Stimulated activated CD8-positive, alpha-beta memory T cell treated with anti-CD3 and anti-CD28 coated beads, Interleukin-15, amount 100 ng/mL, for 24 hours (primary cell): ENCODE measurements at places on chromosomes 7 and 10.

- DNase-seq = no peak
Observed at GRCh38 chr7:122790591-122790990, 87.9 kb upstream of the RNF148 start.

DNA sequence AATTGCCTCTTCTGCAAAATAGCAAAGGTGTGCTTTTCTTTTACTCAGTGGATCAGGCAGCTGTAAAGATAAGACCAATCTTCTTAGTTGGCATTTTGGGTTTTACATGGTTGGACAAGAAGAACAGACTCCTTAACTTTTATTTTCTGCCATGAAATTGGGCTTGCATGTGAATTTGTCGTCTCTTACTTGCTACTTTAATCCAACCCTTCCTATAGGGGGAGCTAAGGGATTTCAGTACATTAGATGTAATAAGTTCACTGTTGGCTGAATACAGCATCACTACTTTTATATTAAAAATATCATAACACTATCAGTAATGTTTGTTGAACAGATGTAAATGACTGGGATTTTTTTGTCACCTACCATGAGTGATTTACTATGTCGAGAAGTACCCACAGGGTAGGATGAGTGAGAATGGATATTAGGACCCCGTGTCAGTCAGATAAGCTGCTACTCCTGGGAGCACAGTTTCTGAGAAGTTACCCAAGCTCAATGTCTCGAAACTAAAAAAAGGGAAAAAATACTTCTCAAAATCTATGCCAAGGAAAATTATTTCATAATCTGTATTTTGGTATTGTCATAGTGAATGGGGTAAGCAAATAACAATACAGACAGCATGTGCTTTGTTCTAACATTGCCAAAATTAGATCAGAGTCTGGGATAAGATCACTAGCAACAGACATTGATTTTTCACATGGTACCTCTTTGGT is 127.4 kb upstream of the AGR3 start:
- no peak for DNase-seq

GRCh38 chr10:26528715-26529393 is 90.7 kb downstream of the APBB1IP start:
- no peak for DNase-seq

DNA sequence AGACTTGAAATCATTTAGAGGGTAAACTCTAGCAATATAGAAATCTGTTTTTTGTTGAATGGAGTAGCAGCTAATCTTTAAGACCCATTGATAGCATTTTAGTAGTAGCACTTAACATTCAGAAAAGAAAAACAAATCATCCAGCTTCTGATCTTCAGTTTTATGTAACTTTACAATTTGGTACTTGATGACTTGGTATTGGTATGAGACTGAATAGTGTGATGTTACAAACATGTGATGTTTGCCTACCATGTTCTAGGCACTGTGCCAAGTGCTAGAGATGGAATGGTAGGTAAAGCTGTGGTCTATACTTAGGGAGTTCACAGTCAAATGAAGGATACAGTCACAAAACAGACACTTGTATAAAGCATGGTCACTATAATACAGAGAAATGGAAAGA is 21.3 kb downstream of the ZEB1 start:
- no peak for DNase-seq

DNA sequence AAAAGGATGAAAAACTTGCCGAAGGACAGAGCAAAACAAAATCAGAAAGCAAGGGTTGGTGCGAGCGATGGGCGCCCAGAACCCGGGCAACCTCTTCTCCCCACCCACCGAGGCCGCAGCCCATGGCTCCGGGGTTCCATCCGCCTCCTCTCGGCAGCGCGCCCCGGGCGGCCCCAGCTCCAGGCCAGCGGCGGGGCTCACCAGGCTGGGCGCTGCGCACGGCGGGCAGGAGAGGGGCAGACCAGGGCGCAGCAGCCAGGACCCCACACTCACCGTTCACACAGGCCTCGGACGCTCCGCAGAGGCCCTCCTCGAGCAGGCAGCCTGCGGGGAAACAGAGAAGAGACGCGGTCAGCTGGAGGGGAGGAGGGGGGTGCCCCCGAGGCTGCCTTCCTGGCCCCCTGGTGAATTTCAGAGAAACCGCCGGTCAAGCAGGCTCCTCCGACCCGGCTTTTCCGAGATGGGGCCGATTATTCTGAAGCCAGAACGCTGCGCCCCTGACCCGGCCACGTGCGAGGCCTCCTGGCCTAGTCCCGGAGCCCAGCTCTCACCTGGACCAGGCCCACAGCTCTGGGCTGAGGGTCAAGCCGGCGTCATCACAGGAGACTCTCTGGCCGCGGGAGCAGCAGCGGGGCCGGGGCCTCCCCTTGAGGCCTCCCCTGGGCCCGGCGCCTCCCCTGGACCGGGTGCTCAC is 98.0 kb downstream of the PTPRN2 start:
- no peak for DNase-seq

GRCh38 chr7:66430164-66430545 is 198.5 kb upstream of the KCTD7 start:
- no peak for DNase-seq

DNA sequence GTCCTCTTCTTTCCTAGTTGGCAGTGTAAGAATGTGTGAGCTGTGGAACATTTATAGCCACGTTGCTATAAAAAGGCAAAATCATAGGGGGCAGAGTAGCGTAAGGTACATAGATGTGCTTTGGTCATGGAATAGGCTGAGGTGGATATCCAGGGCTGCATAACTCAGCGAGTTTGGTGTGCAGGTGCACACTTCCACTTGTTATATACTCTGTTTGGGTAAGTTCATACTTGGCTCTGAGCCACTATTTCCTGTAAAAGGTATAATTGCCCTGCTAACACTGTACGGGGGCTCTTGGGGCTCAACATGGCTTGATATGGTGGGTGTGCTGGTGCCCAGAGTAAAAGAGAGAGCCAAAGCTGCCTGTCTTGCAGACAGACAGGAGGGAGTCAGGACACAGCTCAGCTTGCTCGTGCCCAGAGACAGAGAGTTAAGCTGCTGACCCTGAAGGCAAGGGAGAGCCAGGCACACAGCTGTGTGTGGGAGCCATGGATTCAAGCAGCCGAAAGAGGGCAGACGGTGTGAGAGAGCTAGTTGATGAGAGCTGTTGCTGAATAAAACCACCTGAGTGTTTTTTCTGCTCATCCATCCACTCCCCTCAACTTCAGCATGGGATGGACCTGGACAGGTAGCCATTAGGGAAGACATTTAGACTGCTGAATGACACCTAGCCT is 126.7 kb downstream of the DKK1 start:
- no peak for DNase-seq

- no peak for DNase-seq
Observed at GRCh38 chr7:130008941-130009847, 42.0 kb downstream of the ZC3HC1 start.

DNA sequence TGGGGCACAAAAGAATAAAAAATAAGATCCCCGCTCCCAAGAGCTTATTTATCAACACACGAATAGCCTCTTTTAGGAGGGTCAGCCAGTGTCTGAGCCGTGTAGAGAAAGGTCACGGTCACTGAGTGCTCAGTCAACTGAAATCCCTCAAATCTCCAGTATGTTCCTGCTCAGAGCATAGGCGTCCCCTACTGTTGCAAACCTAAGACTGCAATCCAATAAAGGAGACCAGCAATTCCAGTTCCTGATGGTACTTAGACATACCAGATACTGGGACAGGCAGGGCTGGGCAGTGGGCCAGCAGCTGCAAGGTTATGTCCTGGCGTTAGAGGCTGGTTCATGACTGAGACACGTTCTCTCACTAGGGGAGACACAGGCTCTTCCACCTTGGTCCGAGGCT is 93.6 kb downstream of the CACNB2 start:
- DNase-seq = no peak

GRCh38 chr7:24456526-24457218 is 116.6 kb upstream of the PALS2 start:
- no peak for DNase-seq

DNA sequence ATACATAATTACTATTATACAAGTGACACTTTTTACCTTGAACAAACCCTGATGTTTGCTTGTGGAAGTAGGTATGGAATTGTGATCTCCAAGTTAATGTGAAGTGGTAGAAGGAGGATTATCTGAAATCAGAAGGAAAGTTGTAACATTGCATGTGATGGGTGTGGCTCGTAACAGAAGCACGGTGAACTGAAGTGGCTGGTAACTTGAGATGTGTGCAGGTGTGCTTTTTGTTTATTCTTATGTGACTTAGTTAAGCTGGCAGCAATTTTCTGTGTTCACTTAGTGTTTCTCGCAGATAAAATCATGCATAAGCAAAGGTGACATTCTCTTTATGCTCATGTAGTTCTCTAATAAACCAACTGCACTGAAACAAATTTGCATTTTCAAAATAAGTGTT is 82.3 kb downstream of the ZEB1 start:
- DNase-seq = no peak

GRCh38 chr7:20959281-20959680 is 172.6 kb upstream of the SP8 start:
- DNase-seq = no peak

GRCh38 chr7:154646126-154647013 is 356.6 kb downstream of the PAXIP1 start:
- DNase-seq = no peak

DNA sequence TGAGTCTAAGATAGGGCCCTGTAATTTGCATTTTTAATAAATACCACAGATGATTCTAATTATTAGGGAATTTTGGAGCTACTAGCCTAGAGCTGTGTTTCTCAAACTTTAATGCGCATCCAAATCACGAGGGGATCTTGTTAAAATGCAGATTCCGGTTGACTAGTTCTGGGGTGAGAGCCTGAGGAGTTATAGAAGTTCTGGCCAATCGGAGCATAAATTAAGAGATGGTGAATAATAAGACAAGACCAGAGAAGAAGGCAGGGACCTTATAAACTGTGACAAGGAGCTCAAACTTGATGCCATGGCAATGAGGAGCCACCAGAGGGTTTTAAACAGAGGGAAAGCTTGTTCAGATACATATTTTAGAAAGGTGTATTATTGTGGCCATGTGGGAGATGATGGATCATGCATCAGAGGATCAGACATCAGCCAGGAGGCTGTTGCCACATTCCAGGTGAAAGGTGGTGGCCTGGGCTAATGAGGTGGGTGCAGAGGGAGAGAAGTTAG is 29.7 kb upstream of the TLX1 start:
- DNase-seq = no peak

- no peak for DNase-seq
Observed at GRCh38 chr10:56927701-56928100, 566.6 kb upstream of the ZWINT start.

DNA sequence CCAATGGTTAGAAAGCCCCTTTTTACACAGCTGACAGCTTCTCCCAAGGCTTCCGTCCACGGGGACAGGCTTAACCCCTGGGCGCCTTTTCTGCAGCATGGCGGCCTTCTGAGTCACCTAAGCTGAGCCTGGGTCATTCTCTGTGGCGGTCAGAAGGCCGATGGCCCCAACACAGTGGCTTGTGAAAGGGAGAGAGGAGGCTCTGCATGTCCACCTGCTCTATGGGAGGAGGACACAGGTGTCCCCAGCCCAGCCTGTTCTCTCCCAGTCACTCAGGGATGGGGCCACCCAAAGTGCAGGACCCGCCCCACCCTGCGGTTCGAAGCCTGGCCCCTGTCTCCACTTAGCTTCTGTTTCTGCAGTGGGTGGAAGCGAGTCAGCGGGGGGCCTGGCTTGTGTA is 20.4 kb upstream of the TTYH3 start:
- no peak for DNase-seq

DNA sequence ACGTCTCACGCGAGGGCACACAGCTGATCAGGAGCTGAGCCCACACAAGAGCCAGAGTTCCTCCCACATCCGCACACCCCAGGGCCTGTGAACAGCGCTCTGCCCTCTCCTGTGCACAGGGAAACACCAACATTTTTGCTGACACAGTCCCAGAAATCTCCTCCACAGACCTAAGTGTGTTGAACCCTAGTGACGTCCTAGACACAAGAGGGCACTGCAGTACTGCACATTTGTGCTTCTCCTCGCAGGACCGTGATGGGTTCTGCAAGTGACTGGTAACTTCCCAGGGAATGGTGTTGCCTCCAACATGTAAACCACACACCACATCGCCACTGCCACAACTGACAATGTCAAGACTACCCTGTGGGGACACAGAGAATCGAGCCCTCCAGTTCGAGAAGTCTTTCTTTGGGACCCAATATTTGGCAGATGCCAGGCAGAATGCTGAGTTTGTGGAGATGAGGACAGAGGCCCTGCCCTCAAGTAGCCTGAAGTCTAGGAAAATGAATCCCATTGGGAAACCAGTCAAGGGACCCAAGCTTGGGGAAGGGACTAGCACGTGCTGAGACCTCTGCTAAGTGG is 170.3 kb downstream of the PAXIP1 start:
- no peak for DNase-seq

DNA sequence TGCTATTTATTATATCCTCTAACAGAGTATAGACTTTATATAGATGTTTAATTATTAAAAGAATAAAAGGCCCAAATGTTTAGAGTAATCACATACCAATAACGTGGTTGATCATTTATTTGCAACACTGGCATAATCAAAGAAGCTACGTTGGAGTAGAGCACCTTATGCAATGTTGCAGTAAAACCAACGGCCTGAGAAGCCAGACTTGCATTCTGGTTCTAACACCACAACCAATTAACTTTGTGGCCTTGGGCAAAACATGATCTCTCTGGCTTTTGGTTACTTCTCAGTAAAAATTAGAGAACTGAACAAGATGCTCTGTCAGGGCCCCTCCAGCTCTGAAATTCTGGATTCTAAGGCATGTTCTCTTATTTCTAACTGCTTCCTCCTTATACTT is 476.2 kb downstream of the GRM8 start:
- DNase-seq = no peak
